Fibroblast of lung (primary cell): ENCODE measurements at places on chromosomes 2 and 18. TPM values are rescaled to one million over a fixed set of nuclear protein-coding genes. Genes with fewer than 3 reads are reported as not detected.

The PARD3B gene
- 14.9 and 20.6 TPM in 2 replicates for total RNA-seq

The MC4R gene
- not detected in 2 replicates for total RNA-seq

The CREG2 gene
- under 0.01 and 0.50 TPM in 2 replicates for total RNA-seq

The DUSP19 gene
- 5.1 and 7.4 TPM in 2 replicates for total RNA-seq

The NGEF gene
- total RNA-seq = under 0.01 TPM in 1 of 2 replicates, not detected in the other

The CCDC148 gene
- total RNA-seq = 1.0 and 1.2 TPM in 2 replicates

The RAPGEF4 gene
- 1.3 and 3.0 TPM in 2 replicates for total RNA-seq

The LCT gene
- under 0.01 TPM in 2 replicates for total RNA-seq

The IFIH1 gene
- 10.0 and 11.4 TPM in 2 replicates for total RNA-seq
